Stimulated activated CD4-positive, alpha-beta T cell treated with anti-CD3 and anti-CD28 coated beads, Interleukin-12 subunit alpha, Interleukin-12 subunit beta, amount 100 ng/mL, for 24 hours (primary cell): ENCODE measurements at places on chromosomes 13 and 19.

DNA sequence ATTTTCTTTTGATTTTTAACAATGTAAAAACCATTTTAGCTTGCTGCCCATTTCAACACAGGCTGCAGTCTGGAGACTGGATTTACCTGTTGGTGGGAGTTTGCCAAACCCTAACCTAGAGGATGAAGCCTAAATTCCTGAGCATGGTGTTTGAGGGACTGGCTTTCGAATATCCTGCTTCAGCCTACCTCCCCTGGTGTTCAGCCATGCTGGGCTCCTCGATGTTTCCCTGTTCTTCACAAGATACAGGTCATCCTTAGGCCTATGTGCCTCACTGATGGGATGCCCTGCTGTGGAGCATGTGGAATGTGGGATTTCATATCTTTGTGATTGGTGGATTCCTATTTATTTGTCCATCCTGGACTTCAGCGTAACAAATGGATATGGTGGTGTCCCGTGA is 20.4 kb upstream of the ERCC5 start:
- DNase-seq, result no peak

GRCh38 chr19:28305513-28305912 is 907.4 kb downstream of the UQCRFS1 start:
- no peak for DNase-seq

- no peak for DNase-seq
Measured at GRCh38 chr19:29851769-29852521, 40.2 kb downstream of the CCNE1 start.

DNA sequence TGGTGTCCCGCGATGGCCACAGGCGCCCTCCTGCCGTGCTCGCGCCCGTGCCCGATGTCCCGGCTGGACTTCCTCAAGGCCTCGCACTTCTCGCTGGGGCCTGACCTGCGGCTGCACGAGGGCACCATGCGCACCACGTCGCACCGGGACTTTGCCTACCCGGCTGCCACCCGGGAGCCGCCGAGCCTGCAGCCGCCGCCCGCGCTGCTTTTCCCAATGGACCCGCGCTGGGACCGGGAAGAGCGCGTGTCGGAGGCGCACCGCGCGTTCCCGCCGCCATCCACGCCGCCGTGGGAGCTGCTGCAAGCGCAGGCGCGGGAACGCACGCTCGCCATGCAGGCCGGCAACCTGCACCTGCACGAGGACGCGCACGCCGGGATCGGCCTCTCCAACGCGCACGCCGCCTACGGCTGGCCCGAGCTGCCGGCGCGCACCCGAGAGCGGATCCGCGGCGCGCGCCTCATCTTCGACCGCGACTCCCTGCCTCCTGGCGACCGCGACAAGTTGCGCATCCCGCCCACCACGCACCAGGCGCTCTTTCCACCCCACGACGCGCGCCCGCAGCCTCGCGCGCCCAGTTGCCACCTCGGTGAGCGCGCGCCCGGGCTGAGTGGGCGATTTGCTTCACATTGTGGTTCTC is 12.1 kb upstream of the PEX11G start:
- DNase-seq, result peak; percentile 44

DNA sequence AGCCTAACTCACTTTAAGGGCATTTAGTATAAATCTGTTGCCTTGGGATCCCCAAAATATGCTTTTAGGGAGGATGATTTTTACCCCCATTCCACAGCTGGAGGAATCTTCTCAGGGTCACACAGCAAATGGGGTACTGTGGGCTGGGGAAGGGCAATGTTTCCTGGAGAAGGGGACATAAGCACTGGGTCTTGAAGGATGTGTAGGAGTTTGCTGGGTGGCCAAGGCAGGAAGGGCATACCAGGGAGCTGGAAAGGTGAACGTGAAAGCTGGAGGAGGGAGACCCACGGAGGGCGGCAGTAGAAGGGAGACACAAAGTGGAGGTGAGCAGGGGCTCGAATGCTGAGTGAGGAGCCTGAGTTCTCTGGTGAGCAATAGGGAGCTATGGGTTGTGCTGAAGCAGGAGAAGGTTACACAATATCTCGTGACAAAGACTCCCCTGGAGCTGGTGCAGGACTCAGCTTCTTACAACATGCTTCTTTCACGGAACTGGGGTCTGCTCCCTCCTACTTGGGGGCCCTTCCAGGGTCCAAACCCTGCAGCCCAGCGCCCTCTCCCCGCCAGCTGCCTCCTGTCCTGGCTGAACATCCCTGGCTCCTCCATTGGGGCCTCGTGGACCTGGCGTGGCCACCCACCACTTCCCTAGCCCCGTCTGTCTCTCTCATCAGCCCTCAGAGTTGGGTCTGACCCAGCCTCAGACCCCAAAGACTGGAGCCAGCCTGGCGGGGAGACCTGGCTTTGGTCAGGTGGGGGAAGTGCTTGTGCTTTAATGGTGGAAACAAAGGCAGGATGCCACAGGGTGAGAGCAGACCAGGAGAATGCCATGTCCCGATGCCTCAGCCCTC is 11.1 kb downstream of the CILP2 start:
- no peak for DNase-seq

DNA sequence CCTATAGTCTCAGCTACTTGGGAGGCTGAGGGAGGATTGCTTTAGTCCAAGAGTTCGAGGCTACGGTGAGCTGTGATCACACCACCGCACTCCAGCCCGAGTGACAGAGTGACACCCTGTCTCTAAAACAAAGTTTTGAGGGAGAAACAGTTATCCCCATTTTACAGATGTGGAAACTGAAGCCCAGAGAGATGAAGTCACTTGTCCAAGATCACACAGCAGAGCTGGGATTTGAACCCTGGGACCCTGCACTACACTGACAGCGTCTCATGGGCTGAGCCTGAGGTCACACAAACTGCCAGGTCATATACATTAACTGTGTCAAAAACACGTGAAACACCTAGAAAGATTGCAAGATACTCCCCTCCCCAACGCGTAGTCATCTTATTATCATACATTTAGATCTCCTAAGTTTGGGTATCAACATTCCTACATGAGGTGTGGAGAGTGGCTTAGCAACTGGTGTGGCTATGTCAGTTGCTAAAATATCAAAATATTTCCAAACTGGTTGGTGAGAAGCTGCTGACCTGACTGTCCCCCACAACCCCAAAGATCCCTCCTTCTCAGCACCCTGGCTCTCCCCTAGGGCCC is 8.2 kb downstream of the FCGBP start:
- DNase-seq, result no peak

DNA sequence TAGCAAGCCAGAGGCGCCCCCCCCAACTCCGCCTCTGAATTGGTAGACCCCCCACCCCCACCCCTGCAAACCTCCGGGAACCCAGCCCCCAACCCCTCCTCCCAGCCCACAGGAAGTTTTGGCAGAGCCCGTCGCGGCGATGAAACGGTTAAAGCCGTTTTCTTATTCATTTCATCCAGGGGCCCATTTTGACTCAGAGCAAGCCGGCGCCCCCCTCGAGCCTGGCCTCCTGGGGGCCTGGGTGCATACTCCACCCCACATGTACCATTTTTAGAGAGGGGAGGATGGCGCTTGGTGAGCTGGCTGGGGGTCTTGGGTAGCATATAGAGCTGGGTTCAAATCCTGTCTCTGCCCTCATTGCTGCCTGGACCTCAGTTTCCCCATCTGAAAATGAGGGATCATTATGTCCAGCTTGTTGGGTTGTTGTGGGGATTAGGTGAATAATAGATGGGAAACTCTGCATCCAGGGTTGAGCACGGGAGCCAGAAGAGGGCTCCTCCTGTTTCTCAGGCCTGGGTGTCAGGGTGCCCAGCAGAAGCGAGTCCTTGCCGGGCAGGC is 7.9 kb upstream of the JUNB start:
- peak; percentile 55 for DNase-seq

DNA sequence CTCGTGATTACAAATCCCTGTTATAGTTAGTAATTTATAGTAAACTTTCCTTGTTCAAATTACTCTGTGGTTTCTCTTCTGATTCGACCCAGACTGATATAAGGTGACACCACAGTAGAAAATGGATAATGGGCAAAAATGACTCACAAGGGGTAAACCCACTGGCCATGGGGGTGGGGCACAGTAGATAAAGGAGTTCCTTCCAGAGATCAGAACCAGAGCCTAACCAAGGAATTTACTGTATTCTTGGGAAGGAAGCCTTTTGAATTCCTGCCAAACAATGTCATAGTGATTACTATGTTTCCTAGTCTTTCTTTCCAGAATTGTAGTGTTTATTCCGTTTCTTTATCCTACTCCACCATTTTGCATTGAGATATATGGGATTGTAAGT is 21.9 kb downstream of the MIR17HG start:
- DNase-seq, result no peak

- no peak for DNase-seq
Measured at GRCh38 chr19:33465834-33466233, 55.8 kb downstream of the PEPD start.

DNA sequence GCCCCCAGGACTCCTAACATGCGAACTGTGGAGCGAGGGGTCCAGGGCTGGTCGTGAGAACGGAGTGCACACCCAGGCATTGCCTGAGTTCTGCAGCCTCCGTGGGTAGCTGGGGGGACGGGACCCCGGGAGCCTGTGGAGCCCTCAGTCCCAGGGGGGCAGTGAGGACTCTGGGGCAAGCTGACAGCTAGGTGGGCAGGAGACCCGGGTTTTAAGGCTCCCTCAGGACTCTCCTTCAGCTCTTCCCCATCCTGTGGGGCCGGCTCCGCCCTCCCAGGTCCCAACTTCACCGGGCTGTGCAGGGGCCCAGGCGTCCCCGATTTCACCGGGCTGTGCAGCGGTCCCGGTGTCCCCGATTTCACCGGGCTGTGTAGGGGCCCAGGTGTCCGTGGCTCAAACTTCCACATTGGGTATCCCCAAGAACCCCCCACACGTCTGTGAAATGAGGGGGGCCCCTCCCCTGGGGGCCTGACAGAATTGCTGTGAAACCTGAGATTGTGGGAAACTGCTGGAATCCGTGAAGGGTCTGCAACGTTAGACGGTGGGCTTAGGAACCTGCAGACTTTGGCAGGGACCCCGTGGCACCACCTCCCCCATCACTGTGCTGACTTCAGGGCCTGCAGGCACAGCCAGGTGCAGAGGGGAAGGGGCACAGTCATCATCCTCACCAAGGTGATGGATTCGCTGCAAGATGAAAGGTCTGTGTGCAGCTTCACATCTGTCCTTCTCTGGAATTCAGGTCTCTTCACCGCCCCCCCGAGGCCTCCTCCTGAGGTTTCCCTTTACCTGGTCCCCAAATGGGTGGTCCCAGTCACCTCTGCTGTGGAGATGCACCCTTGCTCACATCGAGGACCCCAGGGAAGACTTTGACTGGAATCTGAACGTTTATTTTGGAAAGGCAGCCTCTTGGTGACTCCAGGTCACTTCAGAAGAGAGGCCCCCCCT is 73.2 kb upstream of the MCF2L start:
- no peak for DNase-seq

DNA sequence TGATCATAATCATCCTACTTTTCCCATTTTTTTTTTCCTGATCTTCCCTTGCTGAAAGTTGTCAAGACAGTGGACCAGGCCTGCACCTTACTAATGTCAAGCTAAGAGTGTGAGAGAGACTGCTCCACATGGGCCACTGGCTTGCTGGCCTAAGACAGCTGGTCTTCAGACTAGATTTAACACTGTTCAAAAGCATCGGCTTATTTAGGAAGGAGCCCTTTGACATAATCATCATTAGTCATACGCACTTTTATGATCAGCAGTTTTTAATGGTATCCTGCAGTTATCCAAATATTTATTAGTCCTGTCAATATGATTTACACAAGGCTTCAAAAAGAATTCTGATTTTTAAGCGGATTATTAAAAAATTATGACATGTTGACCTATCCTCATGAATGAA is 270.6 kb downstream of the DNAJC15 start:
- DNase-seq, result no peak

GRCh38 chr13:80036845-80037504 is 304.0 kb downstream of the SPRY2 start:
- no peak for DNase-seq

DNA sequence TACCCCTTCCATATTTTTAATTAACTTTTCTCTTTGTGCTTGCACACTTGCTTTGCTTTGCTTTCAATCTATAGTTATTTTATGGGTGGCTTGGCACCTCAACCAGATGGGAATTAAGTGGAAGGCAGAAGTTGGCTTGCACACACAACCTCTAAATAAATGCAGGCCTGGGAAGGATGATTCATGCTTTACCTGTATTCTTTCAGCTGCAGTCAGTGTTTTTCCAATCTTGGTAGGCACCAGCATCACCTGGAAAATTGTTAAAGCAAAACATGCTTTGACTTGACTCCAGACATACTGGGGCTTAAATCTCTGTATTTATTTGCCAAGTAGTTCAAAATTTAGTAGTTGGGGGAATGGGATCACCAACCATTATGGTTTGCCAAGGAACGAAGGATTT is 543.0 kb downstream of the GPC6 start:
- DNase-seq, result no peak

DNA sequence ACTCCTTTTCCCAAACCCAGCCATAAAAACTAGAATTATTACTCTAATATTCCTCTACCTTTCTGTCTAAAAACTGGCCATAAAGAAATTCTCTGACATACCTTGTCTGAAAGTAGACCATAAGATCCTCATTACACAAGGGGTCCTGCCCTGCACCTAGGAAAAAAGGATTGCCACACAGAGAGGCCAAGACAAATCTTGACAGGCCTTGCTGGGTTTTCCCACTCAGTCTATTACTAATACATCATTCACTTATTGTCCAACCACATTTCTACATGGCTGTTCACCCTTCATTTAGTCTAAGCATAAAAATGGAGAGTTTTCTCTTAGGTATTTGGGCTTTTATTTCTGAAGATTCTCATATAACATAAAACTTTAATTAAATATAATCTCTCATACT is 319.8 kb downstream of the PCDH20 start:
- no peak for DNase-seq

GRCh38 chr19:16345457-16345856 is 20.8 kb downstream of the KLF2 start:
- no peak for DNase-seq

DNA sequence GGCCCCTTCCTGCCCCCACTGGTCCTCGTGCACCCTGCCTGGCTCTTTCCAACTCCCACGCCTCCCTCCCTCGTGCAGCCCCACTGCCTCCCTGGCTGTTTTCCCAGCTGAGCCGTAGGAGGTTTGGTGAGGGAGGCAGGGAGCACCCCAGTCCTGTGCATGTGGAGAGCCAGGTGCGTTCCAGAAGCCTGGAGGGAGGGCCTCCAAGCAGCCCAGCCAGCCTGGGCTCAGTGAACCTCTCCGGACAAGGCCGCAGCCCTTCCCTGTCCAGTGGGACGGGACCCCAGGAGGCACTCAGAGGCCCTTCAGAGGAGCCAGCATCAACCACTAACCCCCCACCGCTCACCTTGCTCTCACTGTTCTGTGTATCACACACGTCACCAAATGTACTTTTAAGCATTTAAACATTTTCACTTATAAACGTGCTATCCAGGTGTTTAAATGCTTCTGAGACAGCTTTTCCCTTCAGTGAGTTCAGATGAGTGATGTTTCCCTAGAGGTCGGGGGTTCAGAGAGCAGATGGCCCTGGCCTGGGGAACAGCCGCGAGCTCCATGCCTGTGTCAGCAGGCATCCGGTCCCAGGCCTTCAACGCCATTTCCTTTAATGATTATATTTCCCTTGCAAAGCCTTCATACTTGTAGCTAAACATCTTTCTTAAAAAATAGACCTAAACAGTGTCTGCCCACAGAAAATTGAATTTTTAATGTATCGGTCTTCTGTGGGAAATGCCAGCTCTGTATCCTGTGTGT is 122.6 kb downstream of the ATP11A start:
- DNase-seq, result no peak
